Stimulated activated CD4-positive, alpha-beta T cell treated with anti-CD3 and anti-CD28 coated beads, Interleukin-1b, Interleukin-23, amount 100 ng/mL, for 24 hours (primary cell): ENCODE measurements at places on chromosomes 1 and 21.

GRCh38 chr1:77553568-77554291 lies 128.7 kb downstream of the ZZZ3 start:
- DNase-seq: no peak

DNA sequence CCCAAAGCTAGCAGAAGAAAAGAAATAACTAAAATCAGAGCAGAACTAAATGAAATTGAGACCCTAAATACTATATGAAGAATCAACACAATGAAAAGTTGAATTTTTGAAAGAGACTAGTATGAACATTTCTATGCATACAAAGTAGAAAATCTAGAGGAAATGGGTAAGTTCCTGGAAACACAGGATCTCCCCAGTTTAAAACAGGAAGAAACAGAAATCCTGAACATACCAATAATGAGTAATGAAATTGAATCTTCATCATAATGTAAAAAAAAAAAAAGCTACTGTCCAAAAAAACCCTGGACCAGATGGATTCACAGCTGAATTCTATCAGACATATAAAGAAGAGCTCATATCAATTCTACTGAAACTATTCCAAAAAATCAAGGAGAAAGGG lies 233.5 kb downstream of the PLPP3 start:
- no peak for DNase-seq

- DNase-seq: no peak
These were observed 5.8 kb downstream of the CSRP1 start for GRCh38 chr1:201501144-201501543.

DNA sequence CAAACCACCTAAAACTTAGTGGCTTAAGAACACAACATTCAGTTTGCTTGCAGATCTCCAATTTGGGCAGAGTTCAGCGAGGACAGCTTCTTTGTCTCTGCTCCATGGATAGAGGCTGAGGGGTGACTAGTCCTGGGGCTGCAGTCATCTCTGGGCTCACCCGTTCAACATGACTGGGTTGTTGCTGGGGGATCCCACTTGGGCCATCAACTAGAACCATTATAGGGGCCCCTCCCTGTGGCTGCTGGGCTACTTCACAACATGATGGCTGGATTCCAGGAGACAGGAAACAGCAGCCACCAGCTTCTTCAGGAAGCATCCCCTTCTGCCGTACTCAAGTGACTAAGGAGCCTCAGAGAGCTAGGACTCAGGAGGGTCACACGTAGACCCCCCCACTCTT lies 140.9 kb downstream of the RHOU start:
- DNase-seq: no peak

DNA sequence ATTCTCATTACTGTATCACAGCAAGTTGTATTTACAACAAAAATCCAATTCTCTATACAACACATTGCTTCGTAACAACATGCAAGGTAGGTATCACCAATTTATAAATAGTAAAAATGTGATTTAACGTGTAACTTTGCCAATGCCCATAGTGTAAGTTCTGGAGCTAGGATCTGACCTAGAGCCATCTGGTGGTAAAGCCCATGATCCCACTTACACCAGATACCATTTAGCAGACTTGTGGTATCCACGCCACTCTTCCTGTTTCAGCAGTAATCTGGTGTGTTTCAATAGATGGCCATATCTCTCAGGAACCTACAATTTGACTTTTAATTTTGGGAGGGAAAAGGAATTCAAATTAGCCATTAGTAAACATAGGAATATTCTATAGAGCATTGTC lies 10.2 kb downstream of the SETSIP start:
- DNase-seq: no peak
